ENCODE measurements at places on chromosomes 4 and X.

- DNase-seq: no peak
Measured at GRCh38 chr4:40228497-40229365, 31.9 kb downstream of the RHOH start.

DNA sequence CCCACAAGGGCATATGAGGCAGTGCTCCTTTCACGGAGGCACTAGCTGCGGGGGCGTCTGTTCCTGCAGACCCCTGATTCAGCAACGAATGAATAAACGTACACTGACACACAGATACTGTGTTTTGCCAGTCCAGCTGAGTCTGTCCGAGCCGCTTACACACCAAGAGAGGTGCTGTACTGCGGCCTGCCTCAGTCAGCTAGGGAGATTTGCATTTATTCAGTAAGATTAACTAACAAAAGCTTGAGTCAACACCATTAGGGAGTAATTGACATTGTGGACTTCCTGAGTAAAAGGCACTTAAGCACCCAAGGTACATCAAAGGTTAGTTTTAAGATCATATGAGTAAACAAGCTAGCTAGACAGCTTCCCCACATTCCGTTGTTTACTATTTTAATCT lies 31.0 kb upstream of the BEX4 start:
- DNase-seq: no peak

DNA sequence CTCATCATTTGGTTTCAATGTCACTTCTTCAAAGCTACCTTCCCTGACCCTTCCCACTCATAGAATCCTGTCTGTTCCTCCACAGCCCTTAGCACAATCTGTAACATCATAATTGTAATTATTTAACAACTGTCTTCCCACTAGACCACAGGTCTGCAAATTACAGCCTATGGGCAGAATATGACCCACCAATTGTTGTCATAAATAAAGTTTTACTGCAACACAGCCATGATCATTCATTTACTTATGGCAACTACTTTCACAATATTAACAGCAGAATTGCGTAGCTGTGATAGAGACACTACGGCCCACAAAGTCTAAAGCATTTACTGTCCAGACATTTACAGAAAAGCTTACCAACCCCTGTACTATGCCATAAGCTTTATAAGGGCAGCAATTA lies 15.9 kb downstream of the USP46 start:
- no peak for DNase-seq

GRCh38 chr4:125789023-125789422 lies 474.3 kb downstream of the FAT4 start:
- DNase-seq: peak; percentile 38

- no peak for DNase-seq
Measured at GRCh38 chrX:19720661-19721060, 166.7 kb downstream of the SH3KBP1 start.
